ENCODE measurements at places on chromosomes 7 and 10.

GRCh38 chr10:117539903-117540639 is 2.5 kb upstream of the EMX2 start:
- DNase-seq: no peak

DNA sequence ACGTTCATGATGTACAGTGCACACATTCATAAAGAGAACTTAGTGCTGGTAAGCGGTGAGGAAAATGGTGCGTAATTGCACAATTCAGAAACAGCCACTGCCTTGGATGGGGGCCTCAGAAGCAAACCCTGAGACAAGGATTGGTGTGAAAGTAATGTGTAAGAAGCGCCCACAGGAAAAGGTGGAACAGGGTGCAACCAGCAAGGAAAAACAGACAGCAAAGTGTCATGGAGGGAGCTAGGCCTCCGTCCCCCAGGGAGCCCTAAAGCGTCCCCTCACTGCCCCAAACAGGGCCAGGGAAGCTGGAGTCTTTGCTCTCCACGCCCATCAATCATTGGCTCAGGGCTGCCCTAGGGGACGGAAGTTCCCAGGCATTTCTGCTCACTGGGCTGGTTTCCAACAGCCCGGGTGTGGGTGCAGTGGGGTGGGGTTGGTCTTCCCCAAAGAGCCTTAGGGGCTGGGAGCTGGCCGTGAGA is 9.6 kb upstream of the C10orf105 start:
- DNase-seq: no peak

DNA sequence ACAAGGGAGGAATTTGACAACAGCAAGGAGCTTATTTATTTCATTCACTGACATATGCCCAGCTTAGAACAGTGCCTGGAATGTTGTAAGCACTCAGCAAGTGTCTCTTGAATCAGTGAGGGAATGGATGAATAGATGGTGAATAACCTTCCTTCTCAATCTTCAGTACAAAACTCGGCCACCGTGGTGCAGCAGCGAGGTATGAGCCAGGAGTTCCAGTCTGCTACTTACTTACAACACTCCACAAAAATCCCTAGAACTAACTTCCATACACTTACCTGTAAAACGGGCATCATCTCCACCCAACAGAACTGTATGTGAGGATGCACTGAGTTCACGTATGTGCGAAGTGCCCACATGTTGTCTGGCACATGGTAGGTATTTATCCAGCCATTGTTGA is 237.4 kb downstream of the WDR11 start:
- no peak for DNase-seq

GRCh38 chr10:4606856-4607636 is 219.0 kb upstream of the AKR1E2 start:
- DNase-seq: no peak

- no peak for DNase-seq
These were observed 49.1 kb downstream of the APBB1IP start for GRCh38 chr10:26486990-26487850.

DNA sequence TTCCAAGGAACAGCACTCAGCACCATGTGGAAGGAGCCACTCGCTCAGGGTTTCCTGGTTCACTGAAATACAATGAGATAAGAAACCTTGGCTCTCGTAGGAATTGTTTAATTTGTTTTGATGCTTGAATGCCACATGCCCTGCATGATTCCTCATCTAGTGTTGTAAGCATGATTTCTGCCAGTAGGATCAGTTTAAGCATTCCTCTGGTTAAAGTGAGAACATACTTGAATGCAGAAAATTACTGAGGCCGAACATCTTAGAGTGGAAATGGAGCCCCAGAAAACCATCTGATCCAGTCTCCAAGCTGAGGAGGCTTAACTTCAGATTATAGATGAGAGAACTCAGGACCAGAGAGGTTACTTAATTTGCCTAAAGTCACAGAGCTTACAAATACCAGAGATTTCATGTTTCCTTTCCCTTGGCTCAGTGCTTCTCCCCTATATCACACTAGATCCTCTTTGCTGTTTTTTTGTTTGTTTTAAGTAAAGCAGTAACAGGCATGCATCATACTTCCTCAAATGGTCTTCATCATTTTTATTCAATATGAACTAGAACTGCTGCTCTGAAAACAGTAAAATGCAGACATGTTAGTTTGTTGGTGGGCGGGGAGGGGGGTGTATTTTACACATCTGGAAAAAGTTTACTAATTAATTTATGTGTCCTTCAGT is 125.1 kb downstream of the ADAM12 start:
- no peak for DNase-seq

DNA sequence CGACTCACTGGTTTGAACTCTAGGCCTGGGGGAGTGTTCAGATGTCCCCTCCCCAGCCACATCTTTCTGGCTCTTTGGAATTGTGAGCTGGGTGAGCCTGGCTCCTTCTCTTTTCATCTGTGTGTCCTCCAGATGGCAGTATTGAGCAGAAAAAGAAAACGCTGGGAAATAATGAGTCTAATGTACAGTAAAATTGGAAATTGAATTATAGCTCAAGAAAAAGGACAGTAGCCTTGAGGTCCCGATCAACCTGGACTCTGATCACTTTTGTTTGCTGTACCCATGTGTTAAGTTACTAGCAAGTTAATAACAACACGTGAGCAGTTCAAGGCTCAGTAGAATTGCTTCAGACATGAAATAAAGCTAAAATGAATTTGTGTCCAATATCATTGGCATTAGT is 77.9 kb downstream of the SNX10 start:
- DNase-seq: no peak

DNA sequence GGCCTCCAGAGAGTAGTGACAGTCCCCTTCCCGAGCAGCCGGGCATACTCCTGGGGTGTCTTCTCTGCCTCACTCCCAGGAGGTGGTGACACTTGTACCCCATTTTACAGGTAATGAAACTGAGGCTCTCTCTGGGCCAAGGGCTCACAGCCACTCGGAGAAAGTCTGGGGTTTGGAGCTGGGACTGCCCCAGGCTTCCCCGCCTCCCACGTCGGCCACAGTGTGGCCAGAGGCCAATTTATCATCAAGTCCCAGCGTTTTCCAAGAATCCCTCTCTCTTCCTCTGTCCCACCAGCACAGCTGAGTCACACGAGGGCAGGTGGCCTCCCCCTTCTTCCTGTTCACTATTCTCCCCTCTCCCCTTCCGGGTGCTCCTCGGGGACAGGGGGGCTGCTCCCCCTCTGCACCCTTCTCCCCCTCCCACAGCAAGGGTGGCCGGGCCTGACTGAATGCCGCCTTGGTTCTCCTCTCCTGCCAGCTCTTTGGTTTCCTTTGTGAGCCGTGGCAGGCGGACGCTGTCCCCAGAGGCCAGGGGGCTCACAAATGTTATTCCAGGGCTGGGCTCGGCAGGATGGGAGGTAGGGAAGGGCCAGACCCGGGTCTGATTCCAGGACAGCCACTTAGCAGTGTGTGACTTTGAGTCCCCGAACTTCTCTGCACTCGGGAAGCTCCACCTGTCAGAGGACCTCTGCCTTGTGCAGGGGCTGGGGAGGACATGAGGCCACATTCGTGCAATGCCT is 17.7 kb downstream of the CLIP2 start:
- no peak for DNase-seq

GRCh38 chr7:129089521-129090212 is 34.8 kb upstream of the TNPO3 start:
- peak; percentile 15 for DNase-seq

GRCh38 chr7:158814637-158815036 is 14.7 kb downstream of the ESYT2 start:
- DNase-seq: no peak

- DNase-seq: no peak
These were observed 117.3 kb upstream of the PCBD1 start for GRCh38 chr10:71005337-71006305.

- no peak for DNase-seq
These were observed 1.4 kb downstream of the SEC23IP start for GRCh38 chr10:119893845-119894427.
